ENCODE measurements at places on chromosomes 12 and 14.

DNA sequence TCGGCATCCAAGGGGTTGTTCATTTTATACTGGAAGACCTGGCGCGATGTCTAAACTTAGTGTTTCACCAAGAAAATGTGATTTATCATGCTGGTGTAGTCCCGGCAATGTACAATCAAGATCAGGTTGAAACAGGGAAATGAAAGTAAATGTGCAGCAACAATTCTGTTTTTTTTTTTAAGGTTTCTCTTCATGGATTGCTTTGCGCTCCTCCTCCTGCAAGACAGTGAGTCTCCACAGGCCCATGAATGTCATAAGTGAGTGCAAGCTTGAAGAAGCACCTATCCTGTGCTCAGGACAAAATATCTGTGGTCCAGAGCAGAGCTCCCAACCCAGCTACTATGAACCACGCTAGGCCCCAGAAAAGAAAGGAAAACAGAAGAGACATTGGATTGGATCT is 143.4 kb downstream of the KCNK10 start:
- no peak for DNase-seq

DNA sequence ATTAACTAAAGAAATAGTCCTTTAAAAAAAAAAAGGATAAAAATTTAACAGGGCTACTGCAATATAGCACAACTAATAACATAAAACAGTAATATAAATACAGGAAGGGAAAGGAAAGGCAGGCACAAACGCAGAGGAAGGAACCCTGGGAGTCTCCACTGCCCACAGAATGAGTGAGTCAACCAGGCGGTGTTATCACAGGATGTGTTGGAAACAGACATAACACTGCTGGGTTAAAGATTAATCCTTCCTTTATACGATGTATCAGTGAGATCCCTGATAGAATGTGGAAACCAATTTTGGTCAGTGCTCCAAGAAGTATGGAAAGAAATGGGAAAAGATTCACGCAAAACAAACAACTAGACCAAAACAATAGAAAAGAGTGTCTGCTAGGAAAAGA is 47.9 kb downstream of the FGD6 start:
- peak; percentile 50 for DNase-seq

- no peak for DNase-seq
Observed at GRCh38 chr14:58815794-58816193, 178.0 kb downstream of the DACT1 start.

DNA sequence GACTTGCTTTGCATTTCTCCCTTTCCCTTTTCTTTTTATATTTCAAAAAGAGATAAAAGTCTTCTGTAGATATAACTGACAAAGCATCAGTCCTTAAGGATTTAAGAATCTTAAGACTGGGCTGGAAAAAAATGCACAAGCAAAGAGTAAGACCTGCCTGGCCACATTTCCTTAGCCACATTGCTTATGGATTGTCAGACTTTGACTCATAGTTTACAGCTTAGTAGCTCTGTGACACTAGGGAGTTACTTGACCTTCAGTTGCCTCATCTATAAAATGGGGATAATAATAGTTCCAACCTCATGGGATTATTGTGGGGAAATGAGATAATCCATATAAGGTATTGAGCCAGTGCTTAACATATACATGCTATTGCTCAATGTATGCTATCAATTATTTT is 66.4 kb upstream of the STK38L start:
- DNase-seq, result no peak

GRCh38 chr12:51866762-51867161 is 18.2 kb upstream of the FIGNL2 start:
- DNase-seq, result no peak

DNA sequence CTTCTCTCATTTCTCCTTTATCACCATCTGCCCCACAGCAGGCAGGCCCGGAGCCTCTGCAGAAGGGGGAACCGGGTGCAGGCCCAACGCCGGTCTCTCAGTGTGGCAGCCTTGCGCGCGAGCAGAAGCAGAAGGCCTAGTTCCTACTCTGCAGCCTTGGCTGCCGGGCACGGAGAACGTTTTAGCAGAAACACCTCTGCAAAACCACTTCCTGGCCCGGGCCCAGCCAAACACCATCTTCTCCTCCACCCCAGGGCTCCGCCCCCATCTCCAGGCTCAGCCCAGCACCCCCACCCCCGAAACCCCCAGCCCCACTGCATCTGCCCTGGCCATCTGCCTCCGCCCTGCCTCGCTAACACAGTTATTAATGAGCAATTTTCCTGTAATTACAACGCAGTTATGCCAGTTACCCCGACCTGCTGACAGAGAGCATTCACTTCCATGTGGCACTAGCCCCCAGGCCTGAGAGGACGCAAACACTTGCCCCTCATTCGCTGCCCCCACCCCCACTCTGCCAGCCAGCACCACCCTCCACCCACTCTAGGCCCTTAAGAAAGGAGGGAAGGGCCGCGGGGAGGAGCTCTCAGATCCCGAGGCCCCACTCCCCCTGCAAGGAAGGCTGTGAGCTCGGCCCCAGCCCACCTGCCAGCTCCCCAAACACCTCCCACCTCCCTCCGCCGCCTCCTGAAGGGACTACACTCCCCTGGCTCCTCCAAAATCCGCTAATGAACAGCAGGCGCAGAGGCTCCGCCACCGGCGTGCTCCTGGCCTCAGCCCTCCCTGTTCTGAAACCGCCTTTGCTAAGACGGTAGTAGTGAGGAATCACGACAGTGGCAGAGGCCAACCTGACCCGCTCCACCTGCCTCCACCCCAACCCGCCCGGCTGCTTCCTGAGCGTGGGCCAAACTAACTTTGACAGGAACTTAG is 44.7 kb upstream of the FBRSL1 start:
- DNase-seq, result peak; percentile 76

DNA sequence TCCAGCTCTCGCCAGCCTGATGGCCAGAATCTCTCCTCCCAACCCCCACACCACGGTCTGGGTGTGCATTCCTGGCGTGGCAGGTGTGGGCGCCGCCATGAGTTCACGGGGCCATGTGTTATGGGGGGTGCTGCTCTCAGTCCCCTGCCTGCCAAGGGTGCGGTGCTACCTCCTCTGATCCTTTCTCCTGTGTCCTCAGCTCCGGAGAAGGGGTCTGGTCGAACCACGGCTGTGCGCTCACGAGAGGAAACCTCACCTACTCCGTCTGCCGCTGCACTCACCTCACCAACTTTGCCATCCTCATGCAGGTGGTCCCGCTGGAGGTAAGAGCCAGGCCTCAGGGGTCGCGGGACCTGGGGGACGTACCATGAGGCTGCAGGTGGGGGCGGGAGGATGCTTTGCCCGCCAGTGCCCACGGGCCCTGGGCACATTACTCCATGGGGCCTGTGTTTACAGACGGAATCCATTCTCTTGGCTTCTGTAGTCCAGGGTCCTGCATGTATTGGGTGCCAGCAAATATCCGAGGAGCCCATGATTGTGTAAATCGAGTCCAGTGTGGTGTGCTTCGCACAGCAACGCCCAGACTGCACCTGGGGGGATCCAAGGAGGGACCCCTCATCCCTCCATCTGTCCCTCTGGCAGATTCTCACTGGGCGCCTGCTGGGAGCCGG is 130.8 kb downstream of the ADGRD1 start:
- DNase-seq, result no peak

DNA sequence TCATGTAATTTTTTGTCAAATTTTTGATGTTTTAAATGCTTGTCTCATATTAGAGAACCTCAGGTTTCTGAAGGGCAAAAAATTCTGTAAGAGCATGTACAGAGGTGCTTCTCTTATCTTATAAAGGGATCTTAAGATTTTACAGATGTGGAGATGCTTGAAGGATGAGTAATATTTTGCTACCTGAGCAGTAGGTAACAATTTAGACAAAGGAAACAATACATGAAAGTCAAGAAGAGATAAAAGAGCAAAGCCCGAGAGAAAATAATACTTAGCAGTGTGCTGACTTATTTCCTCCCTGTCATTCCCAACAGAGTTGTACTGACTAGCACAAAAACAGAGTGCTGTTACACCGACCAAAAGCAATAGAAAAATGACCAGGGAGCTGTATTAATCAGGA is 98.1 kb upstream of the PTPRR start:
- DNase-seq, result no peak

DNA sequence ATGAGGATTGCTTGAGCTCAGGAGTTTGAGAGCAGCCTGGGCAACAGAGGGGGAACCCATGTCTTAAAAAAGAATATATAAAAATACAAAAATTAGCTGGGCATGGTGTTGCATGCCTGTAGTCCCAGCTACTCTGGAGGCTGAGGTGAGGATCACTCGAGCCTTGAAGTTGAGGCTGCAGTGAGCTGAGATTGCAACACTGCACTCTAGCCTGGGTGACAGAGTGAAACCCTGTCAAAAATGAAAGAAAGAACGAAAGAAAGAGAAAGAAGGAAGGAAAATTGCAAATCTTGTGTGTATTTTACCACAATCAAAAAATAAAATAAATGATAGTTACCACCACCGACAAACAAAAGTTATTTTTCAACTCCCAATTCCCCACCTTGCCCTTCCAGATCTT is 45.3 kb downstream of the SPRING1 start:
- DNase-seq, result no peak

- no peak for DNase-seq
Observed at GRCh38 chr14:52446355-52446754, 106.0 kb downstream of the TXNDC16 start.

GRCh38 chr14:74347097-74347794 is 1.0 kb upstream of the VRTN start:
- DNase-seq, result no peak

DNA sequence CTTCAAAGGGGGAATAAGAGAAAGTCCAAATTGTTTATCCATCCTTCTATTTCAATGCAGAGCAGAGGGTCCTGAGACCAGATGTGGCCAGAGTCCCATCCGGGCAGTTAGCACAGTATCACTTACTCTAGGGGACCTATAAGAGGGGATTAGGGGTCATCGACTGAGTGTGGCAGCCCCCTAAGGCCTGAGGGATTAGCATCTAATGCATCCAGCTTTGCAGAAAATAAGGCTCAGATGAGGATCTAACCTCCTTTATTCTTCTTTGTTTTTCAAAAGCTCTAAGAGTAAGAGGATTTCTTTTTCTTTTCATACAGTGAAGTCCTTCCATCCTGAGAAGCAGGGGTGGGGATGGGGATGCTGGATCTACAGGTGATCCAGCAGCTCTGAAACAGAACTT is 43.5 kb downstream of the NEUROD4 start:
- no peak for DNase-seq

- no peak for DNase-seq
Observed at GRCh38 chr12:63814146-63814772, 30.2 kb upstream of the SRGAP1 start.

- no peak for DNase-seq
Observed at GRCh38 chr14:36383767-36384431, 63.5 kb upstream of the MBIP start.

DNA sequence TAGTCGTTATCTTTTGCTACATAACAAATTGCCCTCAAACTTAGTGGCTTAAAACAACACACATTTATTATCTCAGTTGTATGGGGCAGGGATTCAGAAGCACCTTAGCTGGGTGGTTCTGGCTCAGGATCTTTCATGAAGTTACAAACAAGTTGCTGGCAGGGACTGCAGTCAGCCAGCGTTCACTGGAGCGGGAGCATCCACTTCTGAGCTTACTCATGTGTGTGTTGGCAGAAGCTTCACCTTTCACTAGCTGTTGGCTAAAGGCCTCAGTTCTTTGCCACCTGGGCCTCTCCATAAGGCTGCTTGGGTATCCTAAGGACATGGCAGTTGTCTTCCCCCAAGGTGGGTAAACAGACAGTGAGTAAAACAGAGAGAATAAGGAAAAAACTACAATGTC is 365.7 kb downstream of the RPS29 start:
- DNase-seq, result no peak

- DNase-seq, result no peak
Observed at GRCh38 chr12:46267825-46268582, 839 bp downstream of the SLC38A1 start.

DNA sequence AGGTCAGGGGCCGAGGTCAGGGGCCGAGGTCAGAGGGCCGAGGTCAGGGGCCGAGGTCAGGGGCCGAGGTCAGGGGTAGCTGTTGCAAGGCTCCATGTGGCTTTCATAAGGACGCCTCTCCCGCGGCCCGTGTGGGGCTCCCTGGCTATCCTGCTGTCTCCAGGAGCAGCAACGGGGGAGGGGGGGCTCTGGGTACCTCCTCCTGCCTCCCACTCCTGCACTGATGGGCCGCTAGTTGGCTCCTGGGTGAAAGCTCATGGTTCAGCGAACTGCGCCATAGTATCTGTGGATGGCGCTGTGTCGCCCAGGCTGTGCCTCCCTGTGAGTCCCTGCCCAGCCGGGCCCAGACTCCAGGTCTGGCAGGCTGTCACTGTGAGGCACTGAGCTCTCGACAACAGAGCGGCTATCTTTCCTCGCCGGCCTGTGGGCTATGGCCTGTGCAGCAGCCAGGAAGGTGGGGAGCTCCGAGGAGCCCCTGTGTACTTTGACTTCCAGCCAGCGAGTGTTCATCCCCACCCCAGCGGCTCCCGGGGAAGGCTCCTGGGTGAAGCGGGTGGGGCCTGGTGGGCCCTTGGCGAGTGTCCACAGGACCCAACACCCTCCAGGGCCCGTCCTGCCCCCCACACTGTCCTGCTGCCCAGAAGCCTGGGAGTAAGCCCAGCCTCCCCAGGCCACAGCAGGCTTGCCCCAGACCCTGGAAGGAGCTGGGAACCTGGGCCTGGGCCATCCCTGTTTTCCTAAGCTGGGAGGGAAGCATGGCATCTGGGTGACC is 8.1 kb downstream of the RFLNA start:
- no peak for DNase-seq

GRCh38 chr12:75715323-75715644 is 203.9 kb upstream of the KRR1 start:
- DNase-seq, result no peak

DNA sequence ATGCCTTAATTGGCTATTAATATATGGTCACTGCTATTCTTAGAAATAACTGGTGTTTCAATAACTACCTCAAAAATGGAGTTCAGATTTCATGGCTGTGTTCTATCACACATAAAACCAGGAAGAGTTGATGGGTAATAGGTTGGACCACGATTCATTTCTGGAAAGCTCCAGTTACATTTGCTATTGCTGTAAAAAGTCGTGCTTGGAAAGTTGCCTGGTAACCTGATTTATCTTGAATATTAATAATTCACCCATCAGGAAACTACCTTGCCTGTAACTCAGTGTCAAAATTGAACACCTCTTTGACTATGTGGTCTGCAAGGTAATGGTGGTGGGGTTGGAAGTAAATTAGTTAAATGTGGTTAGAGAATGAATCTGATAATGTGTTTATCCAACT is 104.7 kb upstream of the IFNG-AS1 start:
- no peak for DNase-seq

GRCh38 chr12:120851944-120852343 is 52.2 kb downstream of the SPPL3 start:
- DNase-seq, result no peak

- peak; percentile 90 for DNase-seq
Observed at GRCh38 chr12:122062832-122063693, 15.5 kb upstream of the MLXIP start.

Data from Kasumi-1 (cell line).